ENCODE measurements at places on chromosomes 13 and 19. TPM values are rescaled to one million over a fixed set of nuclear protein-coding genes. Genes with fewer than 3 reads are reported as not detected.

DNA sequence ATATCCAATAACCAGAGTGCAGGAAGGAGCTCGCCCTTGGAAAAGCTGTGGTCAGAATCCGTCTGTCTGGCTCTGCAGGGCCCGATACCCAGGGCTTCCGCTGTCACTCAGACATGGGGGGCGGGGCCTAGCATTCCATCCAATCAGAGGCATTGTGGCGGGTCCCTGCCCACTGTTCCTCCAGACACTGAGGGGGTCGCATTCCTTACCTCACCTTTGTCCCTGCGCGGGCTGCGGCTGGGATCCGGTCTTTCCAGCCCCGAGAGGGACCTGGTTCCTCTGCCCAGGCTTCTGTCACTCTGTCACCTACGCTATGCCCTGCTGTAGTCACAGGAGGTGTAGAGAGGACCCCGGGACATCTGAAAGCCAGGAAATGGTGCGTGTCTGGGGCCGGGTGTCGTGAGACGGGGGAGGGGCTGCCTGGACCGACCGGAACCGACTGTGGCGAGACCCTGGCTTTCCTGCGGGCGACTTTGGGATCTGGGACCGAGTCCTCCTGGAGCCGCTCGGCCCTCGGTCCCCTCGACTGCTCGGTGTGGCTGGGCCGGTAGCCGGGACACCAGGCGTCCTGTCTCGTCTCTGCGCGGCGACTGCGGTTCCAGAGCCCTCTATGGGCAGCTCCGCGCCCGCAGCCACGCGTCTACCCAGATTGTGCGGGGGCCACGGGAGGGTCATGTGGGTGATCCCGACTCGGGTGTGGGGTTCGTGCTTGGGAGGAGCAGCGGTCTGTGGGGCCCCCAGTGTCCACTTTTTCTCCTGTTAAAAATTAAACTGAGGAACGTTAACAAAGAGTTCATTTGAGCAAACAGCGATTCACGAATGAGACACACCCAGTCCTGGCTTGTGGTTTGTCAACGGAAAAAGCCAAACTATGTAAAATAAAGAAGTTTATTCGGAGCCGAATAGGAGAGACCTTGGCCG, at the start of gene ZNF69:
ZNF69 (plus strand) TSS at position 172 of the 921 bp plus-strand sequence; CDS start at position 314, 142 bp downstream.
- no peaks in the 10 kb centered on the region for H3K27me3 ChIP-seq
- DNase-seq, result peak; percentile 36
- peaks cover 11% of the 10 kb centered on the region for H3K4me1 ChIP-seq
- no peaks in the 10 kb centered on the region for H3K36me3 ChIP-seq
- H3K4me3 ChIP-seq, result peak within 1 kb of the TSS; percentile 82

GRCh38 chr19:19540715-19541515, 2.9 kb downstream of the CILP2 start:
- peaks cover 24% of the 10 kb centered on the region for H3K4me1 ChIP-seq
- H3K4me3 ChIP-seq, result peak overlapping the region; percentile 50
- peaks cover 3% of the 10 kb centered on the region for H3K27me3 ChIP-seq
- H3K36me3 ChIP-seq, result no peaks in the 10 kb centered on the region

- H3K4me3 ChIP-seq, result no peak overlapping the region
- DNase-seq, result no peak
- peaks cover 81% of the 10 kb centered on the region for H3K36me3 ChIP-seq
- H3K4me1 ChIP-seq, result no peaks in the 10 kb centered on the region
- no peak overlapping the region for H3K27ac ChIP-seq
- no peaks in the 10 kb centered on the region for H3K27me3 ChIP-seq
Measured at GRCh38 chr19:5664515-5664914, 15.8 kb downstream of the MICOS13 start.

DNA sequence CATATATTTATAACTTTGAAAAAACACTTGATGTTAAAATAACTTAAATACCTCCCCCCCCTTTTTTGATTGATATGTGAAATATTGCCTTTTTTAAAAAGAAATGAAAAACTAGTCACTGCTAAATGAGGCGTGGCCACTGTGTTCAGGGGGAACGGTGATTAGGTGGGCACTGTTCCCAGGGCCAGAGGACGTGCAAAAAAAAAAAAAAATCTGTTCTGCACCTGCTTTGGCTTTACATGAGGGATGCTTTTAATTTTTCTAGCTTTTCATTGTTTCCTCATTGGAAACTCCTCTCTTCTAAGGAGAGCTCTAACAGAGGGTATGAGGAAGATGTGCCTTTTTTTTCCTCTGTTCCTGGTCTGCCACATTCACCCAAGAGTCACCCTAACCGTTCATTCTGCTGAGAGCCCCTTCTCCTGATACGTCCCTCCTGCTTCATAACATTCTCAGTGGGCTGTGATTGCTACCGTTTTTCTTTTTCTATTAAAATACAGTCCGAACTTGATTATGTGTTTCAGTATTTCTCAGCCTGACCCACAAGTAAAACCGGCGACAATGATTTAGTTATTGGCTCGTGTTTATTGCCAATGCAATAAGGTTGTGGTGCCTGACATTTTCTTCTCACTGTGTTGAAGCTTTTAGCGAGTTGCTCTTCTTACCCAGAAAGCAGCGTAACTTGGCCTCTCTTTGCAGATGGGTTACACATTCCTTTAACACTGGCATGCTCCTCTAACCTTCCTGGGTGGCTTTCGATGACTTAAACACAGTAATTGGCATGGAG, 64.8 kb upstream of the ZNF536 start:
- no peak for DNase-seq
- no peaks in the 10 kb centered on the region for H3K27me3 ChIP-seq
- H3K4me3 ChIP-seq, result no peak overlapping the region
- no peaks in the 10 kb centered on the region for H3K36me3 ChIP-seq
- no peaks in the 10 kb centered on the region for H3K4me1 ChIP-seq

DNA sequence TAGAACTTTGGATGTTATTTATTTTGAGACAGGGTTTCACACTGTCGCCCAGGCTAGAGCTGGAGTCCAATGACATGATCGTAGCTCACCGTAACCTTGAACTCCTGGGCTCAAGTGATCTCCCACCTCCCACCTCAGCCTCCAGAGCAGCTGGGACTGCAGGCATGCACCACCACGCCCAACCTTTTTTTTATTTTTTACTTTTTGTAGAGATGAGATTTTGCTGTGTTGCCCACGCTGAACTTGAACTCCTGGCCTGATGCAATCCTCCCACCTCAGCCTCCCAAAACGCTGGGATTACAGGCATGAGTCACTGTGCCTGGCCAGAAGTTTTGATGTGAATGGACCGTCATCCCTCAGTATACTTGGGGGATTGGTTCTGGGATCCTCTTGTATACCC, 13.7 kb downstream of the ANKRD27 start:
- no peak overlapping the region for H3K27ac ChIP-seq
- no peak overlapping the region for H3K4me3 ChIP-seq
- H3K27me3 ChIP-seq, result no peaks in the 10 kb centered on the region
- H3K36me3 ChIP-seq, result no peaks in the 10 kb centered on the region
- DNase-seq, result no peak

DNA sequence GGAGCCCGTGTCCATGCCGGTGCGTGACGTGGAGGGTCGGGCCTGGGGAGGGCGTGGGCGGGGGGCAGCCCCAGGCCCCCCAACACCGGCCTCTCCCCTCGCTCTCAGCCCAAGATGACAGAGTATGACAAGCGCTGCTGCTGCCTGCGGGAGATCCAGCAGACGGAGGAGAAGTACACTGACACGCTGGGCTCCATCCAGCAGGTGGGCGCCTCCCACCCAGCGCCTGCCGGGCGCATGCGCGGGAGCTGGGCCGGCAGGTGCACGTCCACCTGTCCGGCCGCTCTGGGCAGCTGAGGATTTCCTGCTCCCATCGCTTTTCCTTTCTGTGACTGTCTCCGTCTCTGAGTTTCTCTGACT, 49.8 kb downstream of the VAV1 start:
- H3K36me3 ChIP-seq, result peaks cover 47% of the 10 kb centered on the region
- DNase-seq, result no peak
- no peak overlapping the region for H3K27ac ChIP-seq
- H3K4me3 ChIP-seq, result no peak overlapping the region
- no peaks in the 10 kb centered on the region for H3K4me1 ChIP-seq
- H3K27me3 ChIP-seq, result no peaks in the 10 kb centered on the region

- H3K27ac ChIP-seq, result no peak overlapping the region
- no peak for DNase-seq
- peaks cover 30% of the 10 kb centered on the region for H3K4me1 ChIP-seq
Measured at GRCh38 chr13:41133951-41134350, 1.3 kb upstream of the KBTBD6 start.

DNA sequence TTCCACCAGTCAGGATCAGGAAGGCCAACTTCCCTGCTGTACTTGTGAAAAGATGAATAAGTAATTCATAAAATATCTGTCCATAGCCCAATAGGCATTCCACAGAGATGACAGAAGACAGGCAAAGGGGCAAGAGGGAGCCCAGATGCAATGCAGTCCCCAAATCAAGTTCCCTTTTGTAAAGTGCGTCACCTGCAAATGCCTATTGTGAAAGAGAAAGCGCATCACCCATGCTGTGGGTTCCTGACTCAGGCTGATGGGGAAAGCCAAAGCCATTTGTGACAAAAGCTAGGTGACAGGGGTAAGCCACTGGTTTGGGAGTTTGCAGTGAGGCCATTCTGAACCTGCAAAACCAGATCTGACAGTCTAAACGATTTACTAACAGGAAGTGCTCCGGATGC, 157.5 kb upstream of the ZNF536 start:
- no peak overlapping the region for H3K4me3 ChIP-seq
- no peak overlapping the region for H3K27ac ChIP-seq
- H3K4me1 ChIP-seq, result no peaks in the 10 kb centered on the region
- H3K27me3 ChIP-seq, result no peaks in the 10 kb centered on the region

DNA sequence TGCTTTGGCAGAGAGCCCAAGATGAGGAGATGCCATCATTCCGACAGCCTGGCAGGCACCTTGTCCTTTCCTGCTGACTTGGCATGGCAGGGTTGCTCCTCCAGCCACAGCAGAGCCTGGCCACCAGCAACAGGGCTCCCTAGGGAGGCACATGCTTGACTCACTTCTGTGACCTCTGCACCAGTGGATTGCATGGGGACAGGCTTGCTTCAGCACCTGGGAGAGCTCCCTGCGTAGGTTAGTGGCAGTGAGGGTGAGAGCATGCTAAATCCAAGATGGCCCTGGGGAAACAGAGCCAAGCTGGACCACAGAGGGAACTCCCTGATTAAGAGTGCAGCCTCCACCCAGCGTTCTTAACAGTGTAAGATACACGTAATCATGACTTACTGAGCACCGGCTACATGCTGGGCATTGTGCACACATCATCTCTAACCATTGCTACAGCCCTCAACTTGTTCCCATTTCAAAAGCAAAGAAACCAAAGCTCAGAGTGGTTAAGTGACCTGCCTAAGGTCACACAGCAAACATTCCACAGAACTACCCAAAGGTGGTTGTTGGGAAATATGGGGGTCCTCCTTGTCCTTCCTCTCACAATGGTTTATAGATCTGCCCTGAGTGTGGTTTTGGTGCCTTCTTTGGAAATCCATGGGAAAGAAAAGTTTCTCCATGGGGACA, 116.6 kb upstream of the UQCRFS1 start:
- DNase-seq, result no peak
- H3K27ac ChIP-seq, result no peak overlapping the region
- no peaks in the 10 kb centered on the region for H3K4me1 ChIP-seq
- H3K36me3 ChIP-seq, result no peaks in the 10 kb centered on the region

DNA sequence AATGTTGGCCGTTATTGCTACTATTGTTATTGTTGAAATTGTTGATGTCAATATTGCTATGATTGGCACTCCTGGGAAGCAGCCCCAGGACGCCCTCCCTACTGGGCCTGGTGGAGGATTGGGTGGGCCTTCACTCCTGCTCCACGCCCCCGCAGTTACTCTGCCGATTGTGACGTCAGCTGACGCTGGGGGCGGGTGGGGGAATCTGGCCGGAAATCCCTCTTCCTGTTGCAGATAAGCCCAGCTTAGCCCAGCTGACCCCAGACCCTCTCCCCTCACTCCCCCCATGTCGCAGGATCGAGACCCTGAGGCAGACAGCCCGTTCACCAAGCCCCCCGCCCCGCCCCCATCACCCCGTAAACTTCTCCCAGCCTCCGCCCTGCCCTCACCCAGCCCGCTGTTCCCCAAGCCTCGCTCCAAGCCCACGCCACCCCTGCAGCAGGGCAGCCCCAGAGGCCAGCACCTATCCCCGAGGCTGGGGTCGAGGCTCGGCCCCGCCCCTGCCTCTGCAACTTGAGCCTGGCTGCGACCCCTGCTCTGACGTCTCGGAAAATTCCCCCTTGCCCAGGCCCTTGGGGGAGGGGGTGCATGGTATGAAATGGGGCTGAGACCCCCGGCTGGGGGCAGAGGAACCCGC, at the start of gene ETV2:
ETV2 (plus strand) TSS at position 231 of the 637 bp plus-strand sequence. CDS start 716 bp downstream, outside the sequence.
- no peak within 1 kb of the TSS for H3K4me3 ChIP-seq
- peaks cover 11% of the 10 kb centered on the region for H3K36me3 ChIP-seq
- no peaks in the 10 kb centered on the region for H3K27me3 ChIP-seq
- H3K4me1 ChIP-seq, result peaks cover 29% of the 10 kb centered on the region
- peak; percentile 37 for DNase-seq

The KLF2 gene
- total RNA-seq, result 33.7 TPM

The ZNF223 gene
- 1.3 TPM for total RNA-seq

The KLK1 gene
- 0.39 TPM for total RNA-seq
